ENCODE measurements at places on chromosomes 13 and 19. TPM values are rescaled to one million over a fixed set of nuclear protein-coding genes. Genes with fewer than 3 reads are reported as not detected.

GRCh38 chr13:109899316-109899715 is 112.9 kb upstream of the IRS2 start:
- DNase-seq = no peak

GRCh38 chr13:98961503-98962105 is 16.3 kb downstream of the DOCK9 start:
- DNase-seq = no peak

DNA sequence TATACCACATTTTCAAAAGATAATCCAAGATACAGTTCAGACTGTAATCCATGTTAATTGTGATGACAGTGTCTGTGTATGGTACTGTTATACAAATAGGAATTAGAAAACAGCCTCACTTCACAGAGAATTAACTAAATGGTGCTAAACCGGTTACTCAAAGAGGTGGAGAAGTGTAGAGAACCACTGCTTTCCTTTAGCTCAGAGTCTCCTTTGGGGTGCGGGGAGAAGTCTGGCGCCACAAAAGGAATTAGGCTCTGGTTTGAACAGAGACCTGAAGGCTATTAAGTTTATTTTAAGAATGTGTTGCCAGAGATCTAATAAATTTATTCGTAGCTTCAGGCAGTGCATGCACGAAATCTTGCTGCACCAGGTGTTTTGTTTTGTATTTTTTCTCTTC is 65.8 kb downstream of the FREM2 start:
- no peak for DNase-seq

GARIN5A gene
- total RNA-seq = 1.9 TPM

Measured in ureter (tissue), 1 donor.